Mucosa of gallbladder (tissue), 1 donor: ENCODE measurements at places on chromosomes 12 and 14.
A peak's percentile ranks its signal among the peaks of the same experiment; 100 is the strongest.

GRCh38 chr12:32756476-32757066, 874 bp upstream of the YARS2 start:
- DNase-seq: no peak

DNA sequence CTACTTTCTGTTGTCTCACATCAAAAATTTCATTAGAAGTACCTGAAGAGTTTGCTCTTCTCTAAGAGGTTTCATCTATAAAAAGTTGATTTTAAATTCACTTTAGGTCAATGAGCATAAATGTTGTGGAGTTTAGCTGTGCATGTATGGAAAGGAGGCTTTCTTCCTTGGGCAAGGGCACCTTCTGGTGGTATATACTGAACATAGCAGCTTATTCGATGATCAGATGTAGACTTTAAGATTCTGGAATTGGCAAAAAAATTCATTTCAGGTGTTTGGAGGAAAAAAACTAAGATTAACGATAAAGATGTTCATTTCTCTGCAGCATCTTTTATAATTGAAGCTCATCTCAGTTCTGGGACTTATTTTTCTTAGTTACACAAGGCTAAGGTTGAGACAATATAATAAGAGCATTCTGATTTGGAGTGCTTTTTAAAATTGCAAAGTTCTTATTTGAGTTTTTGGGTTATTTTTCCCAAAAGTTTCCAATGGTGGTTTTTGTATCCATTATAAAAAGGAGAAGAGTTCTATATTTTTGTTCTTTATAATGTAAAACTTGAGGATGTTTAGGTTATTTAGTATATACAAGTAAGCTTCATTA, 46.8 kb downstream of the TMEM117 start:
- DNase-seq: peak; percentile 32

DNA sequence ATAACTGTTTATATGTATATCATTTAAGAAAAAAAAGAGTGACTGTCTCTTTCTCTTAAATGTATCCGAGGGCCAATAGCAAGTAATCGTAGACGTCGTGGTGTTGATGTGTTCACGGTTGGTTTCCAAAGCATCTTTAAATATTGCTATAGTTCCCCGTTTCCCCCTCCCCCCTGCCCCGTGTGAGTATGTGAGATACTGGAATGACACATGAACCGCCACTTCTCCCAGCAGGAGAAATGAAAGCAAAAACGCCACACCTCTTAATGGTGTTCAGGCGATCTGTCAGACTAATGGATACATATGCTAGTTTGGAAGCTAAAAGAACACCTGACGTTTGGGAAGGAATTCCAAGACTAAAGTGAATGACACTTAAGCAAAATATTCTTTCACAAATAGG, 258.3 kb downstream of the FOXN3 start:
- no peak for DNase-seq

DNA sequence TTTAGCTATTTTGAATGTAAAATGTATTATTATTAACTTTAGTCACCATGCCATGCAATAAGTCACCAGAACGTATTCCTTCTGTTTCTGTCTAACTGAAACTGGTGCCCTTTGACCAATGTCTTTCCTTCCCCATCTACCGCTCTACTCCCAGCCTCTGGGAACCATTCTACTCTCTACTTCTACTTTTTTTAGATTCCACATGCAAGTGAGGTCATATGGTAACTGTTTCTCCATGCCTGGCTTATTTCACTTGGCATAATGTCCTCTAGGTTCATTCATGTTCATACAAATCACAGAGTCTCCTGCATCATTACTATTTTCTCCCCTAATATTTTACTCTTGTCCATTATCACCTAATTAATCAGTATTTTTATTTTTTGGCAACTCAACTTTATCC, 160.1 kb downstream of the TMX1 start:
- no peak for DNase-seq
